CD4-positive, alpha-beta T cell treated with Interleukin-1 beta for 1 hour (primary cell): ENCODE measurements at places on chromosomes 2 and 18.

GRCh38 chr2:96304606-96305005 lies 740 bp downstream of the SNRNP200 start:
- DNase-seq = no peak

DNA sequence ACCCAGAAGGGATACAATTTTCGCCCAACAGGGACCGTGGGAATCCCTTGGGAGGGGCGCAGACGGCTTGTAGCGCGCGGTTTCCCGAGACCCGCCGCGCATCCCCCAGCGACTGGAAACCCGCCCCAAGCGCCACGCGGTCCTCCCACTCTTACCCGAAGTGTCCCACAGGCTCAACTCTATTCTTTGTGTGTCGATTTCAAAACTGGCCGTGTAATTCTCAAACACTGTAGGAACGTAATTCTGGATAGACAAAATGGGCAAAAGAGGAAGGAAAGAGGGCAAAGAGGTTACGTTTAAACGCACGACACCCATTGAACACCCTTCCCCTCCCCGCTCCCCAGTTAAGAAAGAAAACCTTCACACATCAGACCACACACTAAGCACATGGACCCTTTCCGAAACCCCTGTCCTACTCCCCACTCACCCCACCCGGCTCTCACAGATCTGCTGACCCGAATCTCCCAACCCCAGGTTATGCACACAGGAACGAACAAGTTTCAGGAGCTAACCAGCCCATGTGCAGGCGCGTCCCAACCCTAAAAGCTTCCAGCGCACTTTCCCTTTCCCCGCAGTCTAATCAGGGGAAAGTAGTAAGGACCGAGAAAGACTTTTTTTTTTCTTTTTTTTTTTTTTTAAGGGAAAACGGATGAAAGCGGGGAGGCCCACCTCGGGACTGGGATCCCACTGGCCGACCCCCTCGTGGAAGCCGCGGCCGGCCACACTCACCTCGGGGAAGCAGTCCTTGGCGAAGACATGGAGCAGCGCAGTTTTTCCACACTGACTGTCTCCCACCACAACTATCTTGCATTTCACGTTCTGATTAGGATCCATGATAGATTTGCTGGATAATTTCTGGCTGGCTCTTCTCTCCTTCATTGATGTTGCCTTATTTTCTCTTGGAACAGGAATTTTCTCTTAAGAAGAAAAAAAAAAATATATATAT lies 655 bp downstream of the RND3 start:
- no peak for DNase-seq

DNA sequence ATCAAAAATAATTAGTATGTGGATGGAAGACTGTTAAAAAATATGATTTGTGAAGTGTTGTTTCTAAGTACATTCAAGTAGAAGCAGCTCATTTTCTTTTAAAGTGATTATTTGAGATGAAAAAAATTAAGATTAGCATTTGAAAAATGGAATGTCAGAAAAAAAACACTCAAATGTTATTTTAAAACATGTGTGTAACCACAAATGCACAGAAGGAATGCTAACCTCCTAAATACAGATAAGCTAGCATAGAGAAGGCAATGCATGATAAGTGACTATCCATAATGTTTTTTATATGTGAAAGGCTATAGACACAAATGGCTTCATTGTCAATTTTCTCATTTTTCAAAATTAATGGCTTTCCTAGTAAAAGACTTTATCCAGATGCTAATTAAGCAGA lies 198.9 kb downstream of the NYAP2 start:
- no peak for DNase-seq

- DNase-seq = no peak
These were observed 308.4 kb downstream of the NDUFA10 start for GRCh38 chr2:239716536-239717318.

GRCh38 chr2:109517118-109517889 lies 96.5 kb downstream of the SEPTIN10 start:
- DNase-seq = no peak

GRCh38 chr2:167264380-167264779 lies 376.1 kb downstream of the XIRP2 start:
- DNase-seq = no peak

GRCh38 chr2:212897296-212897695 lies 254.1 kb downstream of the IKZF2 start:
- no peak for DNase-seq
